ENCODE measurements at places on chromosomes 16 and 17.

GRCh38 chr16:64061621-64062020 is 1060.2 kb downstream of the CDH11 start:
- DNase-seq, result no peak

DNA sequence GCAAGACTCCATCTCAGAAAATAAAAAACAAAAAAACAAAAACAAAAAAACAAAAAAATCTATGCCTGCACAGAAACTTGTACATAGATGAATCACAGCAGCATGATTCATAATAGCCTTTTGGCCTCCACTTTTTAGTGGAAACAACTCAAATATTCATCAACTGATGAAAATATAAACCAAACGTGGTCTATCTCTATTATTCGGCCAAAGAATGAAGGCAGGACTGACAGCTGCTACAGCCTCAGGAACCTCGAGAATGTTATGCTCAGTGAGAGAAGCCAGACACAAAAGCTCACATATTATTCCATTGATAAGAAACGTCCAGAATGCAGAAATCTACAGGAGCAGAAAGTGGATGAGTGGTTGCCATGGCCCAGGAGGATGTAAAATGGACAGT is 19.8 kb downstream of the PPL start:
- DNase-seq, result no peak

DNA sequence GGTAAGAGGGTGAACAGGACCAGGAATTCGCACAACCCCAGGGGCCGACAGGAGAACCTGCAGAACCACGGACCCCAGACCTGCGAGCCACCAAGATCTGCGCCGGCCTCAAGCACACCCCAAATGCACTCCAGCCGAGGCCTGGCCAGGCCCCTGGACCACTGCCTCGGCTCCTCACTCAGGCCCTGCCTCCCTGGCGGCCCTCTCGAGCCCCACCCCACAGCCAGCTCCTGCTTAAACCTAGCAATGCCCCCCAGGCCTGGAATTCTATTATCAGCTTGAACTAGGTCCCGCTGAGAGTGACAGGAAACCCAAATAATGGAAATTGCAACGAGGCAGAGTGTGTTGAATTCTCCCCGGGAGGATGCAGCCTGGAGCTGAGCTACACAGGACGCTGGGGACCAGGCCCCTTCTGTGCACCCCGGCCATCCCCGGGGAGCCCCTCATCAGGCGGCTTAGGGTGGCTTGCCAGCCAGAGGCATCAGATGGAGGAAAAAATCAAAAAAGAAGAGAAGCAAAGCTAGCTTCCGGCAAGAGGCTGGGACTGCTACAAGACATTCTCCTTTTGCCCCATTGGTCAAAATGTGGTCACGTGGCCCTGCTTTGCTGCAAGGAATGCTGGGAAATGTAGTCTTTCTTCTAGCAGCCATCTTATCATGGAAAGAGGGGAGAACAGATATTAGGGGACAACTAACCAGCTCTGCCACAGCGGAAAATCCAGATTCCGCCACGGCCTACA is 2.4 kb upstream of the ENPP7 start:
- peak; percentile 98 for DNase-seq

- no peak for DNase-seq
Measured at GRCh38 chr17:8935191-8935590, 30.3 kb downstream of the PIK3R5 start.

GRCh38 chr17:17440010-17440843 is 36.6 kb upstream of the MED9 start:
- peak; percentile 63 for DNase-seq

DNA sequence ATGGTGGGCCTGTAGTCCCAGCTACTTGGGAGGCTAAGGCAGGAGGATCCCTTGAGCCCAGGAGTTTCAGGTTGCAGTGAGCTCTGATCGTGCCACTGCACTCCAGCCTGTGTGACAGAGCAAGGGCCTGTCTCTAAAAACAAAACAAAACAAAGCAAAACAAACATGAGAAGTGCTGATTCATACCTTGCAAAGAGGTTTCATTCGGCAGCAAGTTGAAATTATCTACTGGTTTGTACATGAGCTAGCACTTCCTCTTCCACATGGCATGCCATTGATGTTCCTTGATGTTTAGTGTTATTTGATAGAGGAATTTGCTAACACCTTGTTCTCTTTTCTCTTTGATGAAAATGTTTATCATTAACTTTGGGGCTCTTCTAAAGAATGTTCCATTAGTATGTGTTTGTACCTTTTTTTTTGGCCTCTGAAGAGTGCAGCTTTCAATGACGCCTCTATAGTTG is 50.6 kb downstream of the SPECC1 start:
- no peak for DNase-seq

DNA sequence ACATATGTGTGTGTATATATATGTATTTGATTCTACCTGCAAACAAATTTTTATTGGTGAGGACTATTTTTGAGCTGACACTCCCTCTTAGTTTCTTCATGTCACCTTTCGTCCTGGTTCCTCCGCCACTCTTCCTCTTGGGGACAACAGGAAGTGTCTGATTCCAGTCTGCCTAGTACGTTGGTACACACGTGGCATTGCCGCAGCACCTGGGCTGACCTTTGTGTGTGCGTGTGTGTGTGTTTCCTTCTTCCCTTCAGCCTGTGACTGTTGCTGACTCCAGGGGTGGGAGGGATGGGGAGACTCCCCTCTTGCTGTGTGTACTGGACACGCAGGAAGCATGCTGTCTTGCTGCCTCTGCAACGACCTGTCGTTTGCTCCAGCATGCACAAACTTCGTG is 29.4 kb upstream of the CACNG5 start:
- DNase-seq, result no peak

GRCh38 chr17:80644536-80644935 is 99.9 kb downstream of the RPTOR start:
- no peak for DNase-seq

DNA sequence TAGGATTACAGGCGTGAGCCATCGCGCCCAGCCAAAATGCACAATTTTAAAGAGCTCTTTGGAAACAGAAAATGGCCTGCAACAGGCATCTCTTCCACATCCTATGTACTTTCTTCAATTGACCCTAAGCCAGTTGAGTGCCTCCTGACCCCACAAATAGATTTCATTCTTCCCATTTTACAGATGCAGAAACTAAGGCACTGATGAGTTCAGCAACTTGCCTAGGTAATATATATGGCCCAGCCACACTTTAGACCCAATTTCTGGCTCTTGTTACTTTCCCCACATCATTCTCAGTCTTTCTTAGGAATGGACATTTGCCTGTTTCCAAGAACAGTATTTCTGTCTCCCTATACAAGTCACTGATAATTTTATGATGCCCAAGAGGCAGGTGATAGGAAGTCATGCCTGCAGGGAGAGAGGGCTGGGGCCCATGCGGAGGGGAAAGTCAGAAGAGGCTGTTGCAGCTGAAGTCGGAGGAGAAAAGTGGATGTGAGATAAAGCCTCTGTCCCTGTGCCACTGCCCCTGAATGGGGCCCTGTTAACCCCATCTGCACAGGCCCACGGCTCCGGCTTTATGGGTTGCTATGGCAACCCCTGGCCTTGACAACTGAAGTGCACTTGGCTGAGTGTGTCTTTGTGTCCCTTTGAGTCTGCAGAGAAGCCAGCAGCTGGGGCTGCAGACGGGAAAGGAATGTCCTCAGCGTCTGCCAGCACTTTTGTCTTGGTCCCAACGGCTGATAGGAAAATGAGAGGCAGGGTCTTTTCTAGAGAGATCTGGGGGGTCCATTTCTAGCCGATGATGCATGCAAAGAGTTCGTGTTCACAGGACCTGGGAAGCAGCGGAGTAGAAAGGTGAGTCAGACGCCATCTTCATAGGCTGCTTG is 45.9 kb downstream of the ABAT start:
- DNase-seq, result peak; percentile 97

DNA sequence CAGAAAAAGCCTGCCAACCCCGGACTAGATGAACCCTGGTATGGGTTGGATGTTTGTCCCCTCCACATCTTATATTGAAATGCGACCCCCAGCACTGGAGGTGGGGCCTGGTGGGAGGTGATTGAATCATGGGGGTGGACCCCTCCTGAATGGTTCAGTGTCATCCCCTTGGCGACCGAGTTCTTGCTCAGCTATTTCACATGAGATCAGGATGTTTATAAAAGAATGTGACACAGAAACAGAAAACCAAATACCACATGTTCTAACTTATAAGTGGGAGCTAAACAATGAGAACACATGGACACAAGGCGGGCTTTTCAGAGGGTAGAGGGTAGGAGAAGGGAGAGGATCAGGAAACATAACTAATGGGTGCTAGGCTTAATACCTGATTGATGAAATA is 576.0 kb upstream of the HSBP1 start:
- DNase-seq, result no peak

GRCh38 chr17:72931163-72931562 is 161.3 kb downstream of the SLC39A11 start:
- DNase-seq, result no peak

- DNase-seq, result no peak
Measured at GRCh38 chr17:50381260-50381815, 8.3 kb downstream of the EME1 start.

DNA sequence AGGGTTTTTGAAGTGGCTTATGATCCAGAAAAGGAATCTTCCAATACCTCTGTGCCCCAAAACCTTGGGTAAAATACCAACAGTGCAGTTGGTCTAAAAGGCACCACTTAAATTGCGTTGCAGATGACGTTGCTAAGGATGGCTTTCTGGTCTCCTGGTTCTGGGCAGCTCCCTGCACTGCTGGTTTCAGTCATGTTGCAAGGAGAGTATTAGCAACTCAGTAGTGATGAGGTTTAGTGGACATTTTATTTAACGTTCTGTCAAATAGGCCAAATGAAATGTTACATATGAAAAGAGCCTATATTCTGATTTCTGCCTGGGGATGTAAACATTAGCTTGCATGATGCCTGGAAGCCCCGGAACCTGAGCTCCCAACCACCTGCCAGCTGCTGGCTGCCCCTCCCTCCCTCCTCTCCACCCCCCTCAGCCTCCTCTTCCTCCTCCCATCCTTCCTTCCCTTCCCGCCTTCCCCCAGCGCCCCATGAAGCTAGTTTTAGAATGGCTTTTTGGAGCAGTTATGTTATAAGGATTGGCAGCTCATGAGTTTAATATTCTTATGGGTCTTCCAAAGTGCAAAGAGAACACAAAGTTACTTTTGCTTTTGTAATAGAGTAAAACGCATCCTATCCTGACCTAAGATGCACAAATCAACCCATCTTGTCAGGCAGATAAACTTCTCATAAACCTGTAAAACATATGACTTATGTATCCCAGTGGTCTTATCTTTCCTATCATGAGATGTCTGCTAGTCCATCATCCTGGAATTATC is 20.7 kb downstream of the CD7 start:
- DNase-seq, result no peak

- DNase-seq, result no peak
Measured at GRCh38 chr17:3594976-3595375, 14.2 kb downstream of the TRPV1 start.

- DNase-seq, result no peak
Measured at GRCh38 chr17:74591503-74591902, 580 bp downstream of the CD300LD start.

- DNase-seq, result no peak
Measured at GRCh38 chr17:81968850-81969812, 8.1 kb upstream of the NOTUM start.

DNA sequence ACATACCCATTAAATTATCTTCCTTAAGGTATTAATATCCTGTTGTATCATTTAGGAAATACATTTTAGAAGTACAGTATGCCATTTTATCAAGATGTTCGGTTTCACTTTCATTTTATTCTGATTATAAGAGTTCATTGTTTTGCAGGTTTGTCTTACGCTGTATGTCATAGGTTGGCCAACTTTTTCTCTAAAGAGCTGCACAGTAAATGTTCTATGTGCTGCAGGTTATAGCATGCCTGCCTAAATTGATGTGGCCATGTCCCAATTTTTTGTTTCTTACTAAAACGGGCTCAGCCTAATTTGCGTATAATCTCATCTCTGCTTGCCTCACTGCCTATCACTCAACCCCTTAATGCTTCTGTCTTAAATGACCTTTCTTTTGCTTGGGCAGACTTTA is 126.4 kb downstream of the USP22 start:
- DNase-seq, result no peak

DNA sequence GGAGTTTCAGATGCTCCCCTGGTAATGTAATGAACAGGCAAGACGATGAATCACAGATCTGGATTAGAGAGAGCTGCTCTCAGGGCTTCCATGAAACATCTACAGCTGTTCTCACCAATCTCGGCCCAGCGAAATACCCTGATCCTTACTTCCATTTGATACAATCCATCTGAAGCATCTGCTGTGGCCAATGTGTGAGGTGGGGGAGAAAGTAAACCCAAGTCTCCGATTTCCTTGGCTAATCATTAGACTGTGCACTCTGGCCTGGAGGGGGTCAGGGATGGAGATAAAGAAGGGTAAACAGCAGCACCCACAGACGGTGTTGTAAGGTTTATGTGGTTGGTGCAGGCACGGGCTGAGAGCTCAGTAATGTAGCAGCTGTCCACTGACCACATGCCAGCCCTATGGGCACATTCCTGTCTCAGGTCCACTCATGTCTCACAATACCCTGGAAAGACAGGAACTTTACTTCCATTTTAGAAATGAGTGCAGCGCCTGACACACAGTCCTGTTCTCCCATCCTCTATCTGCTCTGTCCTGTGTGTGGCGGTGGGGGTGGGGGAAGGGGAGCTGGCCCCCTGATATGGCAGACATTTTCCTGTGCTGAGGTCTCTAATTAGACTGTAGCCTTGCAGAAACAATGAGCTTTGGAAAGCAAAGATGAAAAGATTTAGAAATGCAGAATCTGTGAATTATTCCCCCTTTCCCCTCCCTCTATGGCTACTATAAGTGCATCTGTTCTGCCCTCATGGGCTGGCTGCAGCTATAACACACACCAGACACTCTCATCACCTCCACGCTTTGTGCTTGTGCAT is 48.3 kb upstream of the ERN1 start:
- DNase-seq, result no peak

- no peak for DNase-seq
Measured at GRCh38 chr17:3802461-3803307, 1.7 kb upstream of the ITGAE start.

DNA sequence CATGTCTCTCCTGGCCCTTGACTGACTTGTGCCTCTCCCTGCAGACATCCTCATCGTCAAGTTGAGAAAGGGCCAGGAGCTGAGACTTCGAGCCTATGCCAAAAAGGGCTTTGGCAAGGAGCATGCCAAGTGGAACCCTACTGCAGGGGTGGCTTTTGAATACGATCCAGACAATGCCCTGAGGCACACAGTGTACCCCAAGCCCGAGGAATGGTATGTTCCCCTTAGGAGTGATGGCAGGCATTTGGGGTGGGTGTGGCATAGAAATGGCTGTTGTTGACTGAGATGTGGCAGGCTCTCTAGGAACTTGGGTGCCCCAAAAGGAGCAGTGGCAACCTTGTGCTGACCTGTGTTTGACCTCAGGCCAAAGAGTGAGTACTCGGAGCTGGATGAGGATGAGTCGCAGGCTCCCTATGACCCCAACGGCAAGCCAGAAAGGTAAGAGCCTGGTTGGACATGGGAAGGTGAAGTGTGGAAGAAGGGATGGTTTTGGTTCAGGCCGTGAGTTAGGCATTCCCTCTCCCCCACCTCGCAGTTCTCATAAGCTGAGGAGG is 7.5 kb downstream of the POLR2C start:
- DNase-seq, result no peak
